ENCODE measurements at places on chromosomes 1 and 21. TPM values are rescaled to one million over a fixed set of nuclear protein-coding genes. Genes with fewer than 3 reads are reported as not detected.

GRCh38 chr21:29376556-29376955 is 77.8 kb downstream of the BACH1 start:
- DNase-seq: peak; percentile 37

DNA sequence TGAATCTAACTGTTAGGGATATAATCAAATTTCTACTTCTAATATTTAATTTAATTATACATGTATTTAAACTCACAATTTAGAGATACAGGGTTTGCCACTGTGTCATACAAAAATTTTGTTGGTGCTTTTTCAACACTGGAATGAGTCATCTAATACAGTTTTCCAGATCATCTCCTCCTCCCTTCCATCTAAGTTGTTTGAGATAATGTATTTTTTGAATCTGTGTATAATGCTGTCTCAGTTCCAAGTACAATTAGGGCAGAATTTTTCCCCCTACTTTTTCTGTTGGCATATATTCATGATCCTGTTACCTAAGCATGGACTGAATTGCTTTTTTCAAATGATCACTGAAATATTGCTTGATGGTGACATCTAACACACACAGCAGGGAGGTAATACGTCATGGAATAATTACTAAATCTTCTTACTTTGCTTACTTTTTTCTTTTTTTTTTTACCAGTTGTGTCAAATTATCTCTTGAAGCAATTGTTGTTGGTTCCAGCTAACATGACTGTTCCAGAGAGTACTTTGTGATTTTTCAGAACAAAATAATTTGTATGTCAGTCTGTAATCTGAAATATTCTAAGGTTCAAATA is 146.0 kb downstream of the MAGI3 start:
- DNase-seq: no peak

- DNase-seq: no peak
Observed at GRCh38 chr21:44566403-44566802, 7.1 kb upstream of the KRTAP10-4 start.

- no peak for DNase-seq
Observed at GRCh38 chr1:232376632-232377493, 253.1 kb downstream of the SIPA1L2 start.

Gene DENND2D
- polyA plus RNA-seq: 264 TPM

Gene KIF17
- not detected for polyA plus RNA-seq

Gene S100A5
- 0.68 TPM for polyA plus RNA-seq
